ENCODE measurements at places on chromosomes 3 and 15.

DNA sequence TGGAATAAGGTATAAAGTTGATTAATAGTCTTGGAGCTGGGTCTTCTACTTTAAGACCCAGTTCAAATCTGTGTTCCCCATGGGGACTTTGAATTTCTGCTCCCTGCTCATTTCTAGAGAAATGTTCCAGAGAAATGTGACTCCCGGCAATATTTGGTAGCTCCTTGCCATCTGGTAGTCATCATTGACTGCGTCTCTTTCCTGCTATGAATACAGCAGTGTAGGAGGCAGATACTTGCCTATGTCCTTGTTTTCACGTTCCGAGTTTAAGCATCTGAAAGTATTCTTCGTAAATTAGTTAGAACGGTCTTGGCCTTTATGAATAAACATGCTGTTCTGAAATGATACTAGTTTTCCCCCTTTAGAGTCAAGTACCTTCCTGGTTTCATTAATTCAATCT, 352.9 kb downstream of the PTPRG start:
- DNase-seq, result no peak

GRCh38 chr3:191959876-191960413, 499.0 kb downstream of the PYDC2 start:
- no peak for DNase-seq

GRCh38 chr15:40134885-40135284, 26.0 kb upstream of the BUB1B start:
- no peak for DNase-seq

DNA sequence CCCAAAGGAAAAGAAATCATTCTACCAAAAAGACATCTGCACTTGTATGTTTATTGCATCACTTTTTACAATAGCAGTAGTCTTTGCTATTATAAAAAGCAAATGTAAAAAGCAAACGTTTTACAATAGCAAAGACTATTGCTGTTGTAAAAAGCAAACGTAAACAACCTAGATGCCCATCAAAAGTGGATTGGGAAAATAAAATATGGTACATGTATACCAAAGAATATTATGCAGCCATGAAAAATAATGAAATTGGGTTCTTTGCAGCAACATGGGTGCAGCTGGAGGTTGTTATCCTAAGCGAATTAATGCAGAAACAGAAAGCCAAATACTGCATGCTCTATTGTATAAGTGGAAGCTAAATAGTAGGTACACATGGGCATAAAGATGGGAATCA, 97.3 kb upstream of the ZBTB20 start:
- no peak for DNase-seq

DNA sequence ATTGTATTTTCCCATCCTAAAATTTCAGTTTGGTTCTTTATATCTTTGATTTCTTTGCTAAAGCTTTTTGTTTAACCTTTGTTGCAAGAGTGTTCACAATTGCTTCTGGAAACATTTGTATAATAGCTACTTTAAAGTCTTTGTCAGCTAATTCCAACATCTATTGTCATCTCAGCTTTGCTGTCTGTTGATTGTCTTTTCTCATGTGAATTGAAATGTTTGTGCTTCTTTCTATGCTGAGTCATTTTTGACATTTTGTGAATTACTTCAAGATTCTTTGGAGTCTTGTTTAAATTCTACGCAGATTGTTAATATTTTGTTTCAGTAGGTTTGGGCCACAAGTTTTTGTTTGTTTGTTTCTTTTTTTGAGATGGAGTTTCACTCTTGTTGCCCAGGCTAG, 73.2 kb downstream of the SUCNR1 start:
- DNase-seq, result no peak

GRCh38 chr15:56038707-56039106, 45.3 kb upstream of the NEDD4 start:
- no peak for DNase-seq

- no peak for DNase-seq
These were observed 14.9 kb downstream of the C3orf33 start for GRCh38 chr3:155791190-155791589.

All from brain pericyte (primary cell).